ENCODE measurements at places on chromosomes 13 and 19.

DNA sequence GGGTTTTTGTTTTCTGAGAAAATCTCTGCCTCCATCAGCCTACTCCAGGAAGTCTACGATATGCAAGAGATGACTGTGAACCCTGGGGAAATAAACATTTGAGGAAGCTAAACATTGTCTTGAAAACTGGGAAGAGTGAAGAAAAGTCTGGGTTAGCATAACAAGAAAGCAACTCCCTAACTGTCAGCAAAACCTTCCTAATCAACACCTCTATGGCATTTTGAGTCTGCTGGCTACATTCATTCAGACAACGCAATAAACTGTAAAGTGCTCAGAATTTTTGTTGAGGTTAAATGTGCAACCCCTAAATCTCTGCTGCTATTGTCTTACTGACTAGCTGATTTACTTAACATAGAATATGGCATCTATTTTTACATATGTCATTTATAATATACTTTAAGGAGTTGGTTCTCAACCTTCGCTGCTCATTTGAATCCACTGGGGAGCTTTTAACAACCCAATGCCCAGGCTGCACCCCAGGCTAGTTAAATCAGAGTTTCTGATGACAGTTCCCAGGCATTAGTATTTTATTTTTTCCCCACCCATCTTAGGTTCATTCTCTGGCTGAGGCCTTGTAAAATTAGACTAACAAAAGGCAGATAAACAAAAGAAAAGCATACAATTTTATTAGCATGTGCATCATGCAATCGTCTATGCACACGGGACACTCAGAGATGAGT lies 45.3 kb upstream of the SERTM1 start:
- no peak for DNase-seq

DNA sequence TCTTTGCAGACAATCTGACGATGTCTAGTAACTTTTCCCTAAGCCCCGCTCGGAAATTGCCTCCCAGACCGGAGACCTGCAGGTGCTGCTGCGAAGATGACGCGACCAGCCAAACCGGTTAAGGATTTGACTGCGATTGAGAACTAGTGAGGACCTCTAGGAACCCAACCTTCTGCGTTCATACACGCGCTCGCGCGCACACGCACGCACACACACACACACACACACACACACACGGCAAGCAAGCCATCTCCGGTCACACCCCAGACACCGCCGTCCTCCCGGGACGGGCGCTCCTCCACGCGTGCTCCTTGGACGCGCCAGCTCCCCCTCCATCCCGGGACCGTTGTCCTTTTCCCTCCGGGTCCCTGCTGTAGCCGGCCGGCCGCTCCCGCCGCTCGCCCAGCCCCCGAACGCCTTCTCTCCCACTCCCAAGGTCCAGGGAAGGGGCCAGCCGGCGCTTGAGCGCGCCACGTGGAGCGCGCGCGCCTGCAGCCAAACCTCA lies 1.2 kb downstream of the TBC1D4 start:
- DNase-seq, result no peak

- DNase-seq, result no peak
Observed at GRCh38 chr13:114151565-114152284, 19.3 kb upstream of the RASA3 start.

- peak; percentile 21 for DNase-seq
Observed at GRCh38 chr19:14114854-14115253, 2.7 kb downstream of the PRKACA start.

DNA sequence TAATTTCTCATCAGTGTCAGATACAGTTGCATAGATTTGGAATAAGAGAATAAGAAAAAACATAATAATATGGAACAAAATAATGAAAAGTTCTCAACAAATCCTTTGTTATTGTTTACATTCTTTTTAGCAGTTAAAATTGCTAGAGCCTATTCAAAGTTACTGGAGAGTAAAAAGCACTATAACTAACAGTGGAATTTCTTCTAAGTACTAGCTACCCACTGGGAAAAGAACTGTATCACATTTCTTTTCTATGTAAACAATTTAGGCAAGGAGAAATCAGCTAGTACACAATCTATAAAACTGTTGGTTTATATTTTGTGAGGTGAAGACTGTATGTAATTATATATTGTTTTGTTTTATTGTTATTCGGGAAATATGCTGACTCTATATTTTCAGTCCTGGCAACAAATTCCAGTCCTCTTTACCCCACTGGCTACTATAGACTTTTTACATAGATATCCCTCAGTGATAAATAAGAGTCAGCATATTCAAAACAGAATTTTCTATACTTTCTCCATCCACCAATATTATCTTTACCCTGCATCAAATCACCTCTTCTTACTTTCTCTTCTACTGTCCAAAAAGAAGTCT lies 222.0 kb downstream of the PCDH9 start:
- no peak for DNase-seq

DNA sequence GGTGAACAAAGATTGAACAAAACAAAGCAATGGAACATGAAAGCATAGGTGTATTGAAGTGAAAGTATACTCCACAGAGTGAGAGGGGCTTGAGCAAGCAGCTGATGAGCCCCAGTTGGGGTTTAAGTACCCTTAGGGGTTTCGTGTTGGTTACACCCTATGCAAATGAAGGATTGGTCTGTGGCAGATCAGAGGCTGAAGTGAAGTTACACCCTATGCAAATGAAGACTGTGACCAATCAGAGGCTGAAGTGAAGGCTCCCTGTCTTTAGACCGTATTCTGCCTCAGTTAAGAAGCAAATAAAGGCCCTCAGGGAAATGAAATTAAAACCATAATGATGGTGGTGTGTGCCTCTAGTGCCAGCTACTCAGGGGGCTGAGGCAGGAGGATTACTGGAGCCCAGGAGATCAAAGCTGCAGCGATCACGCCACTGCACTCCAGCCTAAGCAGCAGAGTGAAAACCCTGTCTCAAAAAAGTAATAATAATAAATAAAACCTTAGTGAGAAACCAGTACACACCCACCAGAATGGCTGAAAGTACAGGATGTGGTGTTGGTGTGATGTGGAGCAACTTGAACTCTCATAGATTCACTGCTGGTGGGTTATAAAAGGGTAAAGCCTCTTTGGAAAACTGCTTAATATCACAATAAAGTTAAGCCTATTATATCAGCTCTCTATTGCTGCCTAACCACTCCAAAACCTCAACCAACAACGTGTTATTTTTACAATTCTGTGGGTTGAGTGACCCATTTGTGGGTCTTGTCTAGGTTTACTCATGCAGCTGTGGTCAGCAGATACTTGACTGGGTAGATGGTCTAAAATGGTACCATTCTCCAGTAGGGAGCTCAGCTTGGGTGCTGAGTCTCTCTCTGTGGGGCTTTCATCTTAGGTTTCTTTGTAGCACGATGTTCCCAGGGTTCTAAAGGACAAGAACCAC lies 12.8 kb upstream of the UPF3A start:
- no peak for DNase-seq

DNA sequence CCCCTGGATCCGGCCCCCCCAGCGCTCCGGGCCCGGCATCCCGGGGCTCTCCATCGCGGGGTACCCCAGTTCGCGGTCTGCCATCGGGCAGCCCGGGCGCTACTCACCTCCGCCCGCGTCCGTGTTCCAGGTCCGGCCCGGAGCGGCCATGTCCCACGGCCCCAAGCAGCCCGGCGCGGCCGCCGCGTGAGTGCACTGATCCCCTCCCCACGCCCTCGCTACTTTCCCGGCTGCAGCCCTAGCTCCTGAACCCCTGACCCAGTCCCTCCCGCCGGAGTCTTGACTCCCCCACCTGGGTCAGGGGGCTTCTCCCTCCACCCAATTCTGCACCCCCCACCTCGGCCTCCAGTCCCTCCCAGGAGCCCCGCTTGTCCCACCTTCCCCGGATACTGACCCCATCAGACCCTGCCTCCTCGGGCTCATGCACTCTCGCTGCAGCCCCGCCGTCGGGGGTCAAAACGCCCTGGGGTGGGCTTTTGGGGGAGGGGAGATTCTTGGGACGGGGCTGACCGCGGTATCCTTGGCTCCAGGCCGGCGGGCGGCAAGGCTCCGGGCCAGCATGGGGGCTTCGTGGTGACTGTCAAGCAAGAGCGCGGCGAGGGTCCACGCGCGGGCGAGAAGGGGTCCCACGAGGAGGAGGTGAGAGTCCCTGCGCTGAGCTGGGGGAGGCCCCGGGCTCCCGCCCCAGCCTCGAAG lies 566 bp downstream of the HMG20B start:
- DNase-seq, result no peak

DNA sequence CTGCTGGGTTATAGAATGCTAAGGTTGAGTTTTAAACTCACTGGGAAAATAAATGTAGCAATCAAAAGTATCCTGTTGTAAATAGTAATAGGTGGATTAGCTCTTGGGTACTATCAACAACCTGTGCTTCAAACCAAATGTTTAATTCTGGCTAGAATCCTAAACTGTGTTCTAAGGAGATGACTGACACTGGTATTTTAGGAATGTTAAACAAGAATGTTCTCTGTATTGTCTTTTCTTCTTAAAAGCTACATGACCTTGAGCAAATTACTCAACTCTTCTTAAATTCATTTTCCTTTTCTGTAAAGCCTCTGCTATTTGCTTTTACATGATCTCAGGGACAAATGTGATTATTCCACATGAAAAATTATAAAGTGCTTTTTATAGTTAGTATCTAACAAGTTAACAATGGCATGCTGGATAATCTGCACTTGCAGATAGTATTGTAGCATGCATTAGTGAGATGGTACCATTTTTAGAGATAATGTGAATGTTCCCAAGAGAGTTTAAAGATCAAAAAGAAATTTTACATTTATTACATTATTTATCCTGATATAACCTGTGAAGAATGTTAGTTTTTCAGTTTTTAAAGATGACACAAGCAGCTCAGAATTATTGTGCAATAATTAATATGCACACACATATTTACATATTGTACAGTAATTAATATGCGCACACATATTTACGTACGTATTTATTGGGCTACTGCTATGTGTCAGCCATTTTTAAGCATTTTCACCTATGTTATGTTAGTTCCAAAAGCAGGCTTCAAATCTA lies 13.6 kb upstream of the EPSTI1 start:
- no peak for DNase-seq

- DNase-seq, result no peak
Observed at GRCh38 chr19:42200116-42200715, 17.3 kb downstream of the DEDD2 start.

GRCh38 chr13:79435561-79435990 lies 29.5 kb upstream of the RBM26 start:
- DNase-seq, result no peak

GRCh38 chr13:97296740-97297139 lies 74.6 kb downstream of the MBNL2 start:
- DNase-seq, result no peak

- no peak for DNase-seq
Observed at GRCh38 chr13:112696869-112697465, 7.1 kb downstream of the ATP11A start.

GRCh38 chr13:80083081-80083852 lies 257.7 kb downstream of the SPRY2 start:
- no peak for DNase-seq

GRCh38 chr13:39259371-39260140 lies 221.3 kb downstream of the NHLRC3 start:
- DNase-seq, result no peak

DNA sequence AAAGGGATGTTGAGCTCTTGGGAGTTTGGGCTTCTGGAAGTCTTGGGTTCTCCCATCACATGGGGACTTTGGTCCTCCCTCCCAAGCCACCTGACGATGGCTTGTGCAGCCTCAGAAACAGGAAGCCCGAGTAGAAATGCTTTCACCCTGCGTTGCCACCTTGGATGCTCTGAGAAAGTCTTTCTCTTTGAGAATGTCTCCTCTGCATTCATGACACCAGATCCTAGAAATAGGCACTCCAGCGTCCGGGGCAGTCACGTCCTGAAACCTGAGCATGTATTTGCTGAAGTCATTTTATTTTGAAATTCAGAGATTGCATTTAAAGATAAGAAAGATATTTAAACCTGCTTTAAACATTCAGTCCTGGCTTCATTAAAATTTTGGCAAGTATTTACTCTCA lies 34.4 kb downstream of the CUL4A start:
- DNase-seq, result no peak

GRCh38 chr13:29753618-29754472 lies 96.6 kb downstream of the UBL3 start:
- DNase-seq, result no peak

DNA sequence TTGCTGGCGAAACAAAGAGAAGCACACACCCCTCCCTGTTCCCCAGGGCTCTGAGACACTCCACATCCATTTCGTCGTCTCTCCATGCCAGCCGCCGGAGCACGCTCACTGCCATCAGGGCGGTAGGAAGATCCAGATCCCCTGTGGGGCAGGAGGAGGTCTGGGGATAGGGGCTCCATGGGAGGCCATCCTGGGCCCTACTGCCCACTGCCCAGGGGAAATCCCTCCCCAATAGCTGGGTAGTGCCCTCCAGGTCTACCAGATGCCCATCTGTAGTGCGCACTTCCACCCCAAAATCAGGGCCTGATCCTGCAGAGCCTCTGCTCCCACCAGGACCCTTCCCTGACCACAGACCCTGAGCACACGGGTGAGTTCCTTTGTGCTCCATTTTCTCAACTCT lies 80.3 kb downstream of the EFNB2 start:
- no peak for DNase-seq

DNA sequence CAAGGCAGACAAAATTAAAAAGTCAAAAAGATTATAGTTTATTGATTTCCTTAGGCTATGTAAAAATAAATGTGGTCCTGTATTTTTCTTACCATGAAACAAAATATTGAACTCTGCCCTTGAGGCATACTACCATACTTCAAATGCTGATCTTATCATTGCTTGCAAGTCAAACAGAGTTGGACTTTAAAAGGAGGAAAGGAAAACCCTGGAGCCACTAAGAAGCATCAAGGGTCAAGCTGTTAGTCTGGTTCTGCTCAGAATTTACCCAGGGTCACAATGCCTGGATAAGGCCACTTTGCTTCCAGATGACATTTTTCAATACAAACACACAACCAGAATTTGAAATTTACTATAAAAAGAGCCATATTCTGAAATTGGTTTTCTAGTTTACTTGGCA lies 2.2 kb upstream of the FREM2 start:
- DNase-seq, result no peak

DNA sequence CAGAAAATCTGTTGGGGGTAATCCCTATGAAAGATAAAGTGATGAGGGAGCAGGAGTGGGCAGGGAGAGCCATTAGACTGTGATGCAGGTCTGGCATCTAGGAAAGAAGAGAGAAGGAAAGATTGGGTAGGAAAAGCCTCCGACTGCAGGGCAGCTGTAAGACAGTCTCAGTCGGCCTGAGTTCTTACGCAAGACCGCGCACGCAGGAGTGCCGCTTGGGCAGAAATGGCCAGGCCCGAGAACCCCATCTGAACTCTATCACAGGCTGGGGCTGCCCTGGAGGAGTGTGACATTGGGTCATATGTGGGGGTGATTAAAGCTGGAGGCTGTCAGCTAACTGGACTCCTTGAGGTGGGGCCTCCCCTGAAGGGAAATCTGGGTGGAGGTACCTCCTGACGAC lies 13.9 kb upstream of the FBXL3 start:
- DNase-seq, result no peak

DNA sequence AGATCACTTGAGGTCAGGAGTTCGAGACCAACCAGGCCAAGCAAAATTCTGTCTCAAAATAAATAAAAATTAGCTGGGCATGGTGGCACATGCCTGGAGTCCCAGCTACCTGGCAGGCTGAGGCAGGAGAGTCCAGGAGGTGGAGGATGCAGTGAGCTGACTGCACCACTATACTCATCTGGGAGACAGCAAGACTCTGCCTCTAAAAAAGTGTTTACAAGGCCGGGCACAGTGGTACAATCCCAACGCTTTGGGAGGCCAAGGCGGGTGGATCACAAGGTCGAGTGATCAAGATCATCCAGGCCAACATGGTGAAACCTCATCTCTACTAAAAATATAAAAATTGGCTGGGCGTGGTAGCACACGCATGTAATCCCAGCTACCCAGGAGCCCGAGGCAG lies 4.2 kb upstream of the DAPK3 start:
- DNase-seq, result no peak

Data from stimulated activated CD8-positive, alpha-beta memory T cell treated with anti-CD3 and anti-CD28 coated beads, Interleukin-12 subunit alpha, Interleukin-12 subunit beta, amount 100 ng/mL, for 4 hours (primary cell).